ENCODE measurements at places on chromosomes 2 and 18.

GRCh38 chr18:24246143-24246542, 107.3 kb downstream of the CABYR start:
- no peak for DNase-seq

DNA sequence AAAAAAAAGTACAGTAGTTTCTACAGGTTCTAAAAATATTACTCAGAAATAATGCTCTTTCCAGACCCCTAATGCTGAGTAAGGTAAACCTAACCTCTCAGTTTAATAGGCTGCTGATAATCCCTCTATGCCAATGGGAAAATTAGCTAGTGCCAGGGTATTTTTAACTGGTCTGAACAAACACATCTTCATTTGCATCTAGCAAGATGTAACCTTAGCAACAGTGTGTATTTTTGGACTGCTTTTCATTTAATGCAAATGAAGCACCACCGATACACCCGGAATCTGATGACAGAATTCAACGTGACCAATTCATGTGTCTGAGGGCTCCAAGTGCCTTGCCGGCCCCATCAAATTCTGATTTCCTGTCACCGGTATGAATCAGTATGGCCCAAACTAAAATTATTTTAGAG, 47.4 kb upstream of the CYRIA start:
- no peak for DNase-seq

GRCh38 chr2:219969508-219969907, 342.1 kb downstream of the SLC4A3 start:
- DNase-seq = no peak

GRCh38 chr2:217363470-217363869, 503.6 kb upstream of the TNP1 start:
- DNase-seq = no peak

DNA sequence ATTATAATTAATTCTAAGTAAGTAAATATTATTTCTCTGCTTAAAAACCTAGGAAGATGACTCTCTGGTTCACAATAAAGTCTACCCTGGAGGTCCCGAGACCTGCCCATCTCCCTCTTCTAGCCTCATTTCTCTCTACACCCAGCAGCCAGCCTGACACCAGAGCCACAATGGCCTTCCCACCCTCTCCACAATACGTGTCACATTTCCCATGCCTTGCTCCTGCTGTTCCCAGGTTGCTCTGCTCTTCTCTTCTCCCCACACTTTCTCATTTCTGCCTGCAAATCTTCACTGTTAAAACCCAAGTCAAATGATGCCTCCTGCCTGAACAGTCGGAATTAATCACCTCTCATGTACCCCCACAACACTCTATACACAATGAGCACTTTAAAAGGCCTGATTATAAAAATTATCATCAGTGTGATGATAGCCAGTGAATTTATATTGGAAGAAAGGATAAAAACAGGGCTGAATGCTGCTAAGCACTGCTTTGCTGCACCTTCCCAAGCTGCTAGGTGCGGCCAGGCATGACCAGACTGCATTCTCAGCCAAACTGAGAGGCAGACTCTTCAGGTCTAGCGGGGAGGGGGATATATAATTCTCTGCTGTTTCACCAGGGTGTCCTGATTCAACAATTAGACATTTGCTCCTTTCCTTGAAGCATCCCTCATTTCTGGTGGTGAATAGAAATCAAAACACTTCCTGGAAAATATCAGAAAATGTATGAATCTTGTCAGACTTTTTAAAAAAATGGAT, 160.6 kb downstream of the DTNA start:
- DNase-seq = no peak

DNA sequence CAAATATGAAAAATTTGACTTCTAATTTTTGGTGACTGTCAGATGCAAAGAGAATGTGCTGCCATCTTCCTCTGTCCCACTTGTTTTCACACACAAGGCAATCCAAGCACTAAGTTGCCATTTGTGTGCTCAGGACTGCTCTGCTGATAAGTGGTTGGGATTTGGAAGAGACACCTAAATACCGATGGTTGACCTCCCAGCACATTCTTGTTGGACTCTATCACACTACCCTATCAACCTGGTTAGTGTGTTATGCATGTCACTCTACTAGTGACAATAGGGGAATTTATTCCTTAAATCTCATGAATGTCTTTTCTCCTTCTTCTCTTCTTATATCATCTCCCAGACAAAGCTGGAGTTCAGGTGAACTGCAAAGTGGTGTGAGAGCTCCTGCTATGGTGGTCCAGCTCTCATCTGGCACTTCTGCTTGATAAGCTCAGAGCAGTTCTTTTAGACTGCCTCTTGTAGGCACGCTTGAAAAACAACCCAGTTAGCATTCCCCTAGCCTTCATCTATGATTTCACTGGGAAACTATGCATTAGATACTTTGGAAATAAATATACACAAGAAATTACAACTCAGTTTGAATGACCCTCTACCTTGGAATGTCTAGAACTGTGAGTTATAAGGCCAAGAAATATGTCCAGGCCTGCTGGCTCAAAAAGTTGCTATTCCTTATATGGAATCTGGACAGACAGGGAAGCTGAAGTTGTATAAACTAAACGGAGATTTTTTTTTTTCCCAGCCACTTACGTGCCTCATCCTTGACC, 404.8 kb downstream of the MEIS1 start:
- no peak for DNase-seq

DNA sequence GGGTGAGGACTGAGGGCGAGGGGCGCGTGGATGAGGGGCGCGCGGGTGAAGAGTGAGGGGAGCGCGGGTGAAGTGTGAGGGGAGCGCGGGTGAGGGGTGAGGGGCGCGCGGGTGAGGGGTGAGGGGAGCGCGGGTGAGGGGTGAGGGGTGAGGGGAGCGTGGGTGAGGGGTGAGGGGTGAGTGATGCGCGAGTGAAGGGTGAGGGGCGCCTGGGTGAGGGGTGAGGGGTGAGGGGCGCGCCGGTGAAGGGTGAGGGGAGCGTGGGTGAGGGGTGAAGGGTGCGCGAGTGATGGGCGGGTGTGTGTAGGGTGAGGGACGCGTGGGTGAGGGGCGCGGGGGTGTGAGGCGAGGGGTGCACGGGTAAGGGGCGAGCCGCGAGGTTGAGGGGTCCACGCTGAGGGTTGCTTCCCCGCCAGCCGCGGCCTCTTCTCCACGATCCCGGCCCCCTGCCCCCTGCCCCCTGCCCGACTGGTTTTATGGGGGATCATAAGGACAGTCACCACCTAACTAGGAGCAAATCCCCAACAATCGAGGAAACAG, 1.1 kb upstream of the SLC66A2 start:
- no peak for DNase-seq

GRCh38 chr2:211055438-211055837, 499.0 kb downstream of the CPS1 start:
- DNase-seq = no peak

DNA sequence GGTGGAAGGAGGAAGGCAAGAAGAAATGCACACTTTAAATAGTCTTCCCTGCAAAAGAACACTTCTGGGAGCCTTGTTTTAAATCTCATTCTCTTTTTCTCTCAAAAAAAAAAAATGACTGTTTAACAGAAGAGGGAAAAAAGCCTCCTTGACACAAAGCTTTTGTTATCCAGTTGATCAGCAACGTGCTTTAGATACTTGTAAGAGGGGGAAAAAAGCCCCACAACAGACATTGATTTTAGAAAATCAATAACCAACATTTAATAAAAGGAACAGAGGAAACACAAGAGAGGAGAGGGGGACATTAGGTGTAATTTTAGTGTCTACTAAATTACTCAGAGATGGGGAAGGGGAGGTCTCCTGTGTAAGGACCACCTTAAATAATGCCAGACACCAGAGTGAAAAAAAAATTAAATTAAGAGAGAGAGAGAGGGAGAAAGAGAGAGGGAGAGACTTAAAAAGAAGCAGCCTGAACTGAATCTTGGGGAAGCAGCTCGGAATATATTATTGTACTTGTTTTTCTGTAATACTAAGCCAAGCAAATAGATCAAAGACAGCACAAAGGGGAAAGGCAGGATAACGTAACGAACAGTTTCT, 4.7 kb downstream of the ZEB2 start:
- DNase-seq = no peak

- no peak for DNase-seq
Measured at GRCh38 chr2:42252464-42252863, 83.3 kb downstream of the EML4 start.

Measured in stimulated activated CD8-positive, alpha-beta memory T cell treated with anti-CD3 and anti-CD28 coated beads, Interleukin-15, amount 100 ng/mL, for 4 hours (primary cell).